D721Med (cell line): ENCODE measurements at places on chromosomes 3 and 15.

DNA sequence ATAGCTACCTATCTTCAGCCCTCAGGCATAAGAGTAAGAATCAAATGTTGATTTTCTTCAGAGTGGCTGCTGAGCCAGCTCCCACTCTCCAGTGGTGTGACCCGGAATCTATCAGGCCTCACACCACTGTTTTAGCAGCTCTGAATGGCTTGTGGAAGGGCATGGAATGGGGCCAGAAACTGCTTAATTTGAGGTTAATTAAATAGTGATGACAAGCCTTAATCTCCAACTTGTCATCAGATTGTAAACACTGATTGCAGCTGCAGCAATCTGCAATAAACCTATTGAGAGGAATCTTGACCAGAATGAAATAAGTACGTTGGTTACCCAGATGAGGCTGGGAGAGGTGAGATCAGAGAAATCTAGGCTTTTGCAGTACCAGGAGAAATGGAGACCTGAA is 317.4 kb downstream of the FHIT start:
- DNase-seq, result no peak

DNA sequence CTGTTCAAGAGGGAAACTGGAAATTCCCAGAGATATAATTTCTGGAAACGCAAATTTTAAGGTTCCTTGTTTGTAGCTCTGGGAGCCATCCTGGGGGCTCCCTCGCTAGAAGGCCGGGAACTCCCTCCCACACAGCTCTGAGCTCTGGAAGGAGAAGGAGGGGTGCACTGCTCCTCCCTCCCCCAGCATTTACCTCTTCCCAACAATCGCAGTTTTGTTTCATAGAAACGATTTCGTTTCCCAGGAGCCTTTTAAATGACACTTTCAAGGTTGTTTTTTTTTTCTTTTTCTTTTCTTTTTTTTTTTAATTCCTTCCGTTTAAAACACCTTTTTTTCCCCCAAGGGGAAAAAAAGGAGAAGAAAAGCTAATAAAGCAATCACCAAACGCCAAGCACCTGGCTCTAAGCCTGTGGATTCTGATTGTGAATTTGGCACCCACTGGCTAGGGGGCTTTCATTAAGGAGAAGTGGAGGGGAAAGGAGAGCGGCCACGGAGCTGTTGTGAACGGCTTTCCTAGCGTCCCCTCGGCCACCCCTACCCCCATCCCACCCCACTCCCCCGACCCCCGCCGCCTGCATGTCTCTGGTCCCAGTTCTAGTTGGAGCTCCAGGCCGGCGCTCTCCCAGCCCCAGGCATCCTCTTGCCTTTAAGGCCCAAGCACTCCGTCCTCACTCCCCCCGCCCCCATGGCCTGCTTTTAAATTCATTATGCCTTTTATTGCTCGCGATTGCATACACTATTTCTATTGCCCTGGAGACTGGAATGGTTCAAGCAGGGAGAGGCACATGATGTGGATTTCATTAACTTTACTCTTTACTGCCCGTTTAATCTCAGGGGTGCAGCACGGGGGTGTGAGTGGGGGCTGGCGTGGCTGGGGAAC is 13.6 kb upstream of the CCDC33 start:
- DNase-seq, result no peak

DNA sequence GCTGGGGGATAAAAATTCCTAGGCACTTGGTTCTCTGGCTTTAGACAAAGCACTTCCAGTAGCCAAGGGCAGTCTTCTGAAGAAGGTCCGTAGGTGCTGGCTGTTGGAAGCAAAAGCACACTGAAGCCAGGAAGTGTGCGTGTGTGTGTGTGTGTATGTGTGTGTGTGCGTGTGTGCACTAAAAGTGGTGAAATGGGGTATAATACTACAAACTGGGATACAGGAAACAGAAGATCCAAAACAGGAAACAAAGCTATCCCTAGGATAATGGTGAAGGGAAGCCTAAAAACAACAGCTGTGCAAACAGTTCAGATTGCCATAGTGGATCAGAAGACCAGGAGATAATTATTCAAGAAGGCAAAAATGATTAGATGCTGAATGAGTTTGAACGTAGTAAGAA is 103.4 kb downstream of the IL20RB start:
- no peak for DNase-seq

DNA sequence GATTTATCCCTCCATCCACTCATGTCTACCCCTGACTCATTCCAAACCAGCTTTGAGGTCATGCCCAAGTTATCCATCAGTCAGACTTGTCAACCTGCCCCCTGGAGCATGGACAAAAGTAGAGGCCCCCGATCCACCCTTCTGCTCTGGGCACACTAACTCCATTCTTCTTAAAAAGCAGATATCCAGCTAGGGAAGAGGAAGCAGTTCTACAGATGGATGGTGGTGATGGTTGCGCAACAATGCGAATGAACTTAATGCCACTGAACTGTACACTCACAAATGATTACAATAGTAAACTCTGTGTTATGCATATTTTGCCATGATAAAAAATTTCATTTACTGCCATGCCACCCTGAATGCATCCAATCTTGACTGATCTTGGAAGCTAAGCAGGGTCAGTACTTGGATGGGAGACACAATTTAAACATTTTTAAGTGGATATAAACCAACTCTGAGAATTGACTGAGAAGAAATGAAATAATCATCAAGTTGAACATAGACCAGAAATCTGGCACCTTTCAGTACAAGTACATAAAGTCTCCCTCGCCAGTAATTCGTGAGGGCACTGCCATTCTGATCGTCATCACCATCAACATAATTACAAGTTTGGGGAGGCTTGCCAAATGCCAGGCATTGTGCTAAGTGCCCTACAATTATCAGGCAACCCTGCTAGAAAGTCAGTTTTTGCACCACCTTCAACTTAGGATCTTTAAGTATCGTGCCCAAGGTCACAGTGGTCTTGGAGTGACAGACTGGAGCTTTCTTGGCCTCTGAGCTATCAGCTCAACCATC is 124.8 kb downstream of the ATP10A start:
- DNase-seq, result no peak

- DNase-seq, result no peak
These were observed 43.4 kb upstream of the PRTG start for GRCh38 chr15:55786341-55786740.
